ENCODE measurements at places on chromosomes 5 and 9. TPM values are rescaled to one million over a fixed set of nuclear protein-coding genes. Genes with fewer than 3 reads are reported as not detected.
A peak's percentile ranks its signal among the peaks of the same experiment; 100 is the strongest.

- no peak for DNase-seq
These were observed 161.8 kb downstream of the ICE1 start for GRCh38 chr5:5584236-5584745.

DNA sequence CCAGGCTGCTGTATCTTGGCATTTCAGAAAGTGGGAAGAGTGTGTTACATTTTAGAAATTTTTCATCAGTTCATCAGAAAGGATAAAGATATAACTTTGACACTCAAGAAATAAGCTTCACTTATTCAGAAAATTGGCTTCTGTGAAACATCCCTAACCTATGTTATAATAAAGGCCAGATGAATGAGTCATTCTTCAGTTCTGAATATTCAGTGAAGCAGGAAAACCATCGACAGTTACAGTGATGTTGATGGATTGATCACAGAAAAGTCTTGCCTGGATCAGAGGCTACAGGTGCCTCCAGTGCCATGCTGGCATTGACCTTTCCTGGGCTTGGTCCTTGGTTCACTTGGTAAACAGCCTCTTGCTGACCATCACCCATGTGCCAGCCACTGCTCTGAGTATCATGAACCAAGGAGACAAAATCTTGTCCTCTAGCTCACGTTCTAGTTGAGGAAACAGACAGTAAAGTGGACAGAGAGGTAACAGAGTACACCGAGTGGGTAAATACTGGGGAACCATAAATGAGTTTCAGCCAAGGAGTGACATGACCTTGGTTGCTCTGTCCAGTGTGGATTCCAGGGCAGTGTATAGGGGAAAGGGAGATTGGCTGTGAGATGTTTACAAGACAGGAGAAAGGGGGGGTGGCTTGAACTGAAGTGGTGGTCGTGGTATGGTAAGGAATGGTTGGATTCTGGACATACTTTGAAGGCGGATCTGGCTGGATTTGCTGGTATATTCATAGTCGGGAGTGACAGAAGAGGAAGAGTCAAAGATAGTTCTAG lies 98.6 kb downstream of the AMBP start:
- no peak for DNase-seq

GRCh38 chr9:121169094-121169601 lies 32.5 kb downstream of the RAB14 start:
- no peak for DNase-seq

DNA sequence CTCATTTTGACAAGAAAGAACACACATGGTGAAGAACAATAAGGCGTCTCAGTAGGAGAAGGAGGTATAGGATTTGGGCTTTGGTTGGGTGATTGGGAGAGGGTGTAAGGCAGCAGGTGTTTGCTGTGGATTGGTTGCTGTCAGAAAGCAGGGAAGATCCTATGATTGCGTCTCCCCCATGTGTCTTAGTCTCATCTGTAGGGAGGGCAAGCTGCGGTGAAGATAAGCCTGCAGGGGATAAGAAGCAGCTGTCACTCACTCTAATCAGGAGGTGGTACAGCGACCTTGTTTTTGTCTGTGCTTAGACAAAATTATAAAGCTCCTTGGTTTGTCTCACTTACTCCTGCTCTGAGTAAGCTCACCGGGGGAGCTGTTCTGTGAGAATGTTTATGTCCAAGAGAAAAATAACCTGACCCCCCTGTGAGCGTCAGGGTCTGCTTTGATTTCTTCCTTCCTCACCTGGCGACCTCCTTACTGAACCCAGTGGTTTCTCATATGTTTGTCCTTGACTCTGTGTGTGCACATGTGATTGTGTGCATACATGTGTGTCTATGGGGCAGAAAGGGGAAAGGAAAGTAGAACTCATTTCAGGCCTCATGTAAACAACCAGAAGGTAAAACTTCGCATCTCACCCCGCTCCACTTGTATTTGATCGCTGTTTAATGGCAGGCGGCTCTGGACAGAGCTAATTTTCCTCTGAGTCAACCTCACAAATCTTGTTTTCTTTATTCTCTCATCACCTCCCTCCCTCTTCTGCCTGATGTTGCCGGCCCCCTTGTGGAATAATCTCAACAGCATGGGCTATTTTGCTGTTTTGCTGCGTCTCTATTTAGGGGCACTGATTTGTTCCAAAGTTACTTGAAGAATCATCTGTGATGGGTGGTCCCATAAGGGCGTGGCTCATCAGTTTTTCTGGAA lies 105.6 kb downstream of the TENT4A start:
- DNase-seq = no peak

The ALDH1A1 gene
- 154 TPM for total RNA-seq

GRCh38 chr9:115437418-115437817 lies 319.5 kb upstream of the TNC start:
- DNase-seq = no peak

DNA sequence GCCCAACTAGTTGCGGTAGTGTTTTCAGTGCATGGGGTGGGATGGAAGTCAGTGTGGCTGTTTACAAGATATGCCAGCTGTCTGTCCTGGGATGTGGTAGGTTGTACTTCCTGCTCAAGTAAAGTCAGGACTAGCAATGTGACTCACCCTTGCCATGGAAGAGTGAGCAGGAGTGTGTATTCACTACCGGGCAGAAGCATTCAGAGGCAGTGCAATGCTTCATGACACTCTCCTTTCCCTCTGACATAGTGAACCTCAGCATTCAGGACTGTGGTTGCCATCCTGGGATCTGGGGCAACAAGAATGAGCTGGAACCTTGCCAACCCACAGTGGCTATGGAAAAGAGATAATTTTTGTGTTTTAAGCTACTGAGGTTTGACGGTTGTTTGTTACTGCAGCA lies 68.9 kb downstream of the BOD1 start:
- DNase-seq = no peak

DNA sequence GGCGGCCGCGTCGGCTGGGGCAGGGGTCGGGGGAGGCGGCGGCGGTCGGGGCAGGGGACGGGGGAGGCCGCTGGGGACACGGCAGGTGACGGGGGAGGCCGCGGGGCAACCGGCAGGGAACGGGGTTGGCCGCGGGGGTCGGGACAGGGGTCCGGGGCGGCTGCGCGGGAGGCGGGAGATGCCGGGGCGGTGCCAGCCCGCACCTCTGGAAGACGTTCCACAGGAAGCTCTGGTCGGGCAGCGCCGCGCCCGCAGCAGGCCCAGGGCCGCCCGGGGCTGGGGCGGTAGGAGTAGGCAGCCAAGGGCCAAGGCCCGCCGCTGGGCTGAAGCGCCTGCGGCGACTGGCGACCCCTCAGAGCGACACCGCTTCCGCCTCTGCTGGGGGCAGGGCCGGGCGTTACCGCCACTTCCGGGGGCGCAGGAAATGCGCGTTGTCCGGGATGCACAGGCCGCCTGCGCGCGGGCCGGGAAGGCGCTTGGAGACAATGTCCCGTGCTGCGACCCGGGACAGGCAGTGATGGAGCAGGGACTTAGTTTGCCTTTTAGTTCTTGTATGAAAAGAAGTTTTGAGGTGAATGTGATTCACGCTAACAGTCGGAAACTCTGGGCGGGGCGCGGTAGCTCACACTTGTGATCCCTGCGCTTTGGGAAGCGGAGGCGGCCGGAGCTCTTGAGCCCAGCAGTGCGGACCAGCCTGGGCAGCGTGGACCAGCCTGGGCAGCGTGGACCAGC lies 110.0 kb upstream of the LPCAT1 start:
- DNase-seq = peak; percentile 85

GRCh38 chr9:88996921-88997235 lies 5.6 kb downstream of the S1PR3 start:
- DNase-seq = no peak

- DNase-seq = no peak
These were observed 815 bp downstream of the PDZD2 start for GRCh38 chr5:31639481-31640411.

GRCh38 chr5:41277476-41278245 lies 64.3 kb upstream of the C6 start:
- DNase-seq = no peak

Data from umbilical cord (tissue), 2 donors.